ENCODE measurements at places on chromosomes 2 and 18. TPM values are rescaled to one million over a fixed set of nuclear protein-coding genes. Genes with fewer than 3 reads are reported as not detected.

Gene PROM2
- total RNA-seq: 0.26 TPM

Gene RAB1A
- 63.4 TPM for total RNA-seq

DNA sequence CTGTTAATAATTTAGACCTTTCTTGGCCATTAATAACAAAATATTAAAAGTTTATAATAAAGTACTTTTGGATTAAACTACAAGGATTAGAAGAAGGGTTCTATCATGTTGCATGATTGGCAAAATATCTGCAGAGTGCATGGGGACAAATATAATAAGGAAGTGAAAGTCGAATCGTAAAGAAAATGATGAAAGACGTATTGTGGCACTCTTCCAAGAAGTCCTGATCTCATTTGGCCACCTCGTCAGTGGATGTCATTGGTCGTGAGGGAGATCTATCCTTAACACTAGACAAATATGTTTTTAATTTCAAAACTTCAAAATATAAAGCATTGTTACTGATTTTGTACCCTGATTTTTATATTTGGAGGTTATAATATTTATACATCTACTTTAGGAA is 197.7 kb upstream of the STON1 start:
- DNase-seq: peak; percentile 58

DNA sequence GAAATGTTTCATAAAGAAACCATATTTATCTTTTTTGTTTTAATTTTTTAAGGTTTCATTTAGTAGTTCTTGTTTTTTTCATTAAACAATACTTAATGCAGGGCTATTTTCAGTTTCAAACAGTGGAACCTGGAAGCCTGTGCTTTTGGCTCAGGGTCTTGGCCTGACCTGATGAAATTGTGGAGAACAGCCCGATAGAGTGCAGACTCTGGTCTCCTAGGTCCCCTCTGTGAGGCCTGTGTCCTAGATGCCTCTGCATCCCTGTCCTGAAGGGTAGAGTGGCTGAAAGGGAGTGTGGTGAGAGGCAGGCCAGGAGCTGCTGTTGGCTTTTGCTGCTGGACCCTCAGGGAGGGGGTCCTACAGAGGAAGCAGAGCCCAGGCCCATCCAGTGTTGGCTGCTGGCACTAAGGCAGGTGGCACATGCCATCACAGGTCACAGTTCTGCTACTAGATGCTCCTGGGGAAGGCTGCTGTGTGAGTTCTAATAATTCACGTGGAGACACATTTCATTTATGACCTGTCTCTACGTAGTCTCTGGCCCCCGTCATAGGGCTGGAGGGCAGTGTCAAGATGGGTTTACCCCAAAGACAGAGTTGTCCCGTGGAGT is 201.0 kb upstream of the COPS8 start:
- no peak for DNase-seq

DNA sequence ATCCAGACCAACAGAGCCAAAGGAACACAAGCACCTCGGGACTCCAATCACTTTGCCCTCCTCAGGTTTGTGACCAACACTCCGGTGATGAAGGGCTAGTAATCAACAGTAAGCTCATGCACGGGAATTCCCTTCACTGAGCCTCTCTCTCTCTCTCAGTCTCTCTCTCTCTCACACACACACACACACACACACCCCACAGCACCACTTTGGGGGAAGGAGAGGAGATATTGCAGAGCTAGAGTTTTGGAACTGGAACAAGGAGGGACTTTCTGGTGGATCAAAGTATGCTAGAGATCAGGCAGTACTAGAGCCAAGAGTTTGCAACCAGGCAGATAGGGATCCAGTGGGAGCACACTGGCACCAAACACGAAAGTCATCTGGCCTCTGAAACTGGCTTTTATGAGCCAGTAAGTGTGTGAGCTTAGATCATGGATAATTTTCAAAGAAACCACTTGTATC is 98.7 kb downstream of the ANKRD44 start:
- no peak for DNase-seq

Data from fibroblast of lung (primary cell).